HT1080 (cell line): ENCODE measurements at places on chromosomes 3 and 15. TPM values are rescaled to one million over a fixed set of nuclear protein-coding genes. Genes with fewer than 3 reads are reported as not detected.

Gene FRMD4B
- total RNA-seq, result 12.9 and 19.1 TPM in 2 replicates

Gene CCR8
- not detected in 2 replicates for total RNA-seq

Gene GOLGA6L26
- not detected in 2 replicates for total RNA-seq

- peak; percentile 66 for DNase-seq
Measured at GRCh38 chr3:171346582-171347300, 113.5 kb downstream of the TNIK start.

- no peak for DNase-seq
Measured at GRCh38 chr15:60387321-60387720, 10.5 kb downstream of the ANXA2 start.

DNA sequence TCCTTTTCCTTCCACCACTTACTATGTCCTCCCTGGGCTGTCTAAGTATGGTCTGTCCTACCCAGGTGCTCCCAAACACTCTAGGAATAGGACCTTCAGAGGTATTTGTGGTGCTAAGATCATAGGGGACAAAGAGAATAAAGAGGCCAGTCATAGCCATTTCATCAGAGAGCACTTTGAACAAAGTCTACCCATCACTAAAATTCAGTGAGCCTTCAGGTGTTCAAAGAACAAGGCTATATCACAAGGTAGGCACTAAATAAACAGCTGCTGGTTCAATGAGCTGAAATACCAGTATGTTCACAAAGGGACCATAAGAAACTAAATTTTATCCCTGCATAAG lies 38.8 kb downstream of the NBEAL2 start:
- no peak for DNase-seq
